ENCODE measurements at places on chromosomes 3 and 15. TPM values are rescaled to one million over a fixed set of nuclear protein-coding genes. Genes with fewer than 3 reads are reported as not detected.

GRCh38 chr15:71237456-71238188, 122.4 kb downstream of the THSD4 start:
- H3K27ac ChIP-seq = no peak overlapping the region
- no peaks in the 10 kb centered on the region for H3K36me3 ChIP-seq
- no peak overlapping the region for H3K4me3 ChIP-seq
- H3K27me3 ChIP-seq = no peaks in the 10 kb centered on the region

GRCh38 chr3:38284756-38285150, 2.7 kb downstream of the SLC22A14 start:
- H3K4me1 ChIP-seq = no peaks in the 10 kb centered on the region
- H3K36me3 ChIP-seq = no peaks in the 10 kb centered on the region
- DNase-seq = no peak
- no peak overlapping the region for H3K4me3 ChIP-seq

- no peak for DNase-seq
- H3K4me3 ChIP-seq = no peak overlapping the region
- H3K27me3 ChIP-seq = no peaks in the 10 kb centered on the region
- peak overlapping the region; percentile 33 for H3K27ac ChIP-seq
These were observed 16.9 kb downstream of the TCAIM start for GRCh38 chr3:44355362-44356033.

DNA sequence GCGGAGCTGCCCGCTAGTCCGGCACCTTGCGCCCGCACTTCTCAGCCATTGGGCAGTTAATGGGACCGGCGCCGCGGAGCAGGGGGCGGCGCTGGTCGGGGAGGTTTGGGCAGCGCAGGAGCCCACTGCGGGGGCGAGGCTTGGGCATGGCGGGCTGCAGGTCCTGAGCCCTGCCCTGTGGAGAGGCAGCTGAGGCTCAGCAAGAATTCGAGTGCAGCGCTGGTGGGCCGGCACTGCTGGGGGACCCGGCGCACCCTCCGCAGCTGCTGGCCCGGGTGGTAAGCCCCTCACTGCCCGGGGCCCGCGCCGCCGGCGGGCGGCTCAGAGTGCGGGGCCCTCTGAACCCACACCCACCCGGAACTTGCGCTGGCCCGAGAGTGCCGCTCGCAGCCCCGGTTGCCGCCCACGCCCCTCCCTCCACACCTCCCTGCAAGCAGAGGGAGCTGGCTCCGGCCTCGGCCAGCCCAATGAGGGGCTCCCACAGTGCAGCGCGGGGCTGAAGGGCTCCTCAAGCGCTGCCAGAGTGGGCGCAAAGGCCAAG, 835.0 kb downstream of the TBL1XR1 start:
- H3K27ac ChIP-seq = no peak overlapping the region
- no peak overlapping the region for H3K4me3 ChIP-seq
- no peak for DNase-seq
- H3K4me1 ChIP-seq = no peaks in the 10 kb centered on the region
- H3K27me3 ChIP-seq = no peaks in the 10 kb centered on the region

Gene BFSP2
- not detected for total RNA-seq

DNA sequence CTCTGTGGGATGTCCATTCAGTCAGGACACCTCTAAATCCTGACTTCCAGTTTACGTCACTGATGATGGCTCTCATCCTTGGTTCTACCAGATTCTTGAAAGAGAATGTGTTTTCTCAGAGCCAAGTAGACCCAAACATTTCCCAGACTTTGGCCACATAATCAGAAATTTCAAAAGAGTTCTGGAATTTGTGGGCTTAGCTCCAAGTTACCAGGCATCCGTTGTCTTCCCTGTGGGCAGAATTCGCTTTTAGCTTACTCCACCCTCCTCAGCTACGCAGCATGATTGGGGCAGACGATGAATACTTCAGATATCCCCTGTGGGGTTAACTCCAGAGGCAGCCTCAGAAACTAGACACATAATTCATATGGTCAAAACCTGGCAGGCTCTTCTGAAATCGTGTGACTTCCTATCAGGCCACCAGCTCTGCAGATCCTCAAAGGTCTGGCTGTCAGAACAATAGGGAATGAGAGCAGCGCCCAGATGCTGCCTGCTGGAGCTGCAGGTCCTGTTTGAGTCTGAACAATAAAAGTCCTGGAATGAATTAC, 30.6 kb downstream of the CRTC3 start:
- peaks cover 8% of the 10 kb centered on the region for H3K4me1 ChIP-seq
- H3K27me3 ChIP-seq = no peaks in the 10 kb centered on the region
- H3K36me3 ChIP-seq = no peaks in the 10 kb centered on the region
- no peak overlapping the region for H3K4me3 ChIP-seq

DNA sequence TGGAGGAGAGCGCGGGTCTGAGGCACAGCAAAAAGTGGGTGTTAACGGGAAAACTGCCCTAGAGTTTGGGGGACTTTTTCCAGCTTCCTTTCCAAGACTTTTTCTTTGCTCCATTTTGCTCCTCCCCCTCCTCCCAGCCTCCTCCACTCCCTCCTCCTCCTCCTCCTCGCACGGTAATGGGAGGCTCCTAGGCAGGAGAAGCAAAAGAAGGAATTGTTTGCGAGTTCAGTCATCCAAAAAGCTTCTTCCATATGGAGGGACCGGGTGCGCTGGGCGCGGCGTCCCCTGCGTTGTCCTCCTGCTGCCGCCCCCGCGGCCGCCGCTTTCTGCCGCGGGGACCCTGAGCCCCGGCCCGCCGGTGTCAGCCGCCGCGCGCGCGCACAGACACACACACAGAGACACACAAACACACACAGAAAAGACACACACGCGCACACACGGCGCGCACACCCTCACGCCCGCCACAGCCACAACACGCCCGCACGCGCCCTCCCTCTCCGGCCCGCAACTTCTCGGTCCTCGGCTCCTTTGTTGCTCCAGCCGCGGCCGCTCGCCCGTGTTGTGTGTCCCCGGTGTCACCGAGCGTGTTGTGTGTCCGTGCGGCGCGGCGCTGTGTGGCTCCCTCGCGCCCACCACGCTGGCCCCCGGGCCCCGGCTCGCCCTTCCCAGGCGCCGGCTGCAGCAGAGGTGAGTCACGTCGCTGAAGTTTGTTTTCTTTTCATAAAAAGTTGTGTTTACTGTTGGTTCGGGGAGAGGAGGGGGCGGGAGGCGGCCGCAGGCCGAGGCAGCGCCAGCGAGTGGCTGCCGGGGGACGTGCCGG, at the start of gene BOC:
BOC (plus strand) TSS at position 228 of the 820 bp plus-strand sequence. CDS start 38,246 bp downstream, outside the sequence.
- no peaks in the 10 kb centered on the region for H3K27me3 ChIP-seq
- no peaks in the 10 kb centered on the region for H3K36me3 ChIP-seq
- H3K27ac ChIP-seq = no peak within 1 kb of the TSS
- peak; percentile 55 for DNase-seq
- peak within 1 kb of the TSS; percentile 70 for H3K4me3 ChIP-seq
- H3K4me1 ChIP-seq = no peaks in the 10 kb centered on the region

Gene FBXO45
- total RNA-seq = 6.1 TPM

Measured in aorta (tissue), 5 donors.